ENCODE measurements at places on chromosomes 12 and 14. TPM values are rescaled to one million over a fixed set of nuclear protein-coding genes. Genes with fewer than 3 reads are reported as not detected.

The OR6C3 gene
- total RNA-seq: not detected

The CACNA2D4 gene
- 6.5 TPM for total RNA-seq

The DPPA3 gene
- total RNA-seq: not detected

The G2E3 gene
- 9.7 TPM for total RNA-seq

The OAS2 gene
- 3.7 TPM for total RNA-seq

The CDCA3 gene
- 3.3 TPM for total RNA-seq

DNA sequence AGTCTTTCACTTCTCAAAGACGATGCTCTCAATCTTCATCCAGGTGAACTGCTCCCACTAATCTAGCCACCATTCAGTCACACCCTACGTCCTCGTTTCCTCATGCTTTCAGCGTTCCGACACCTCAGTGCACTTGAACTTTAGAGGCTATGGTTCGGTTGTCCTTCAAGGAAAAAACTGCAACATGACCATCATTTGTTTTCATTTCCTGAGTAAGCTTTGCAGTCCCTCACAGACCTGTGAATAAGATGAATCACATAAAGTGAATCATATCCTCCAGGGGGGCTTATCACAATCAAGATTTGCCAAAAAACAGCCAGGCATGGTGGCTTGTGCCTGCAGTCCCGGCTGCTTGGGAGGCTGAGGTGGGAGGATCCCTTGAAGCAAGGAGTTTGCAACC, 80.2 kb downstream of the TMCC3 start:
- no peaks in the 10 kb centered on the region for H3K4me1 ChIP-seq
- H3K27me3 ChIP-seq: no peaks in the 10 kb centered on the region
- no peak for DNase-seq
- peaks cover 4% of the 10 kb centered on the region for H3K36me3 ChIP-seq
- no peak overlapping the region for H3K4me3 ChIP-seq

- peaks cover 7% of the 10 kb centered on the region for H3K4me1 ChIP-seq
- H3K27ac ChIP-seq: no peak overlapping the region
- H3K27me3 ChIP-seq: no peaks in the 10 kb centered on the region
- no peak overlapping the region for H3K4me3 ChIP-seq
- DNase-seq: no peak
Observed at GRCh38 chr14:58701156-58701555, 63.4 kb downstream of the DACT1 start.

GRCh38 chr12:48788854-48789775, at the start of gene ADCY6:
TSS of gene ADCY6 (minus strand) at chr12:48789089. CDS start at chr12:48783434, 5,655 bp downstream.
- no peaks in the 10 kb centered on the region for H3K27me3 ChIP-seq
- no peaks in the 10 kb centered on the region for H3K36me3 ChIP-seq
- peak; percentile 84 for DNase-seq
- H3K4me1 ChIP-seq: peaks cover 7% of the 10 kb centered on the region
- H3K4me3 ChIP-seq: peak within 1 kb of the TSS; percentile 88

- H3K4me3 ChIP-seq: no peak overlapping the region
- peaks cover 17% of the 10 kb centered on the region for H3K4me1 ChIP-seq
- H3K27me3 ChIP-seq: peaks cover 2% of the 10 kb centered on the region
- peak; percentile 56 for DNase-seq
Observed at GRCh38 chr12:49358483-49359141, 8.7 kb upstream of the SPATS2 start.

GRCh38 chr12:12024911-12025682, 45.6 kb upstream of the BCL2L14 start:
- DNase-seq: peak; percentile 74
- H3K4me1 ChIP-seq: peaks cover 14% of the 10 kb centered on the region
- H3K27me3 ChIP-seq: no peaks in the 10 kb centered on the region
- peak overlapping the region; percentile 55 for H3K27ac ChIP-seq

GRCh38 chr12:126093908-126094307, 1028.7 kb downstream of the AACS start:
- no peaks in the 10 kb centered on the region for H3K27me3 ChIP-seq
- no peak overlapping the region for H3K4me3 ChIP-seq
- H3K36me3 ChIP-seq: no peaks in the 10 kb centered on the region
- DNase-seq: no peak
- no peaks in the 10 kb centered on the region for H3K4me1 ChIP-seq

GRCh38 chr12:120835657-120836056, 68.5 kb downstream of the SPPL3 start:
- H3K4me1 ChIP-seq: peaks cover 5% of the 10 kb centered on the region
- no peak for DNase-seq
- H3K4me3 ChIP-seq: no peak overlapping the region
- H3K27ac ChIP-seq: peak overlapping the region; percentile 27
- H3K36me3 ChIP-seq: no peaks in the 10 kb centered on the region

DNA sequence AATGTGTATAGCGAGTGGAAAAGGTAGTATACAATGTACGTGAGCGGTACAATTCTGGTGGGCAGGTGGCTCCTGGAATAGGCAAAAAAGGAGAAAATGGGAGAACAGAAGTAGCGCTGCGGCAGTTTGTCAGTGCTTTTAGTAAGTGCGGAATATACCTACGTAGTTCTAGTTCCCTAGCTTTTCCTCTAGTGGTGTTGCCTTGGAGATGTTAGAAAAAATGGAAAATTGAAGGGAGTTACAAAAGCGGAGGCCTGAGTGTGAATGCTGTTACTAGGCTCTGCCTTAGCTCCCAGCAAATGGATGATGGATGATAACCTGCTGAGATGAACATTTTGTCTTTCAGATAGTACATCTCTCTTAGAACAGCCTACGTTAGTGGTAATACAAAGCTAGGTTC, 1.1 kb downstream of the TTC8 start:
- H3K36me3 ChIP-seq: no peaks in the 10 kb centered on the region
- no peak for DNase-seq
- no peaks in the 10 kb centered on the region for H3K27me3 ChIP-seq
- peaks cover 13% of the 10 kb centered on the region for H3K4me1 ChIP-seq
- no peak overlapping the region for H3K4me3 ChIP-seq
